ENCODE measurements at places on chromosomes 7 and 10.

DNA sequence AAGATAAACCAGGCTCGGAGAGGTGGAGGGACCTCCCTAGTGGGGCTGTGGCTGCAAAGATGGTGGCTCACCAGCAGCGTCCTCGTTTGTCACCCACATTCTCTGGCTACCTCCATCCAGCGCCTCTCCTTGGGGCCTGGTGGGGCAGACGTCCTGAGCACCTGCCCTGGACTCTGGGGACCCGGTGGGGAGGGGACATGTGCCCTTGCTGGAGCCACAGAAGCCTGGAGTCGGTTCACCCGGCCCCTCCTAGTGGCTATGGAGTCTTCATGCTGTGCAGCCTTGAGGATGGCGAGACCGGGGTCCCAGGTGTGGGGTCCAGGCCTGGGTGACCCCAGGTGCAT is 14.5 kb downstream of the TTYH3 start:
- no peak for DNase-seq

GRCh38 chr7:135197906-135198655 is 13.2 kb downstream of the WDR91 start:
- DNase-seq = no peak

GRCh38 chr7:360454-361100 is 70.6 kb downstream of the FOXL3 start:
- no peak for DNase-seq

GRCh38 chr10:43195557-43195956 is 57.3 kb downstream of the CSGALNACT2 start:
- no peak for DNase-seq

DNA sequence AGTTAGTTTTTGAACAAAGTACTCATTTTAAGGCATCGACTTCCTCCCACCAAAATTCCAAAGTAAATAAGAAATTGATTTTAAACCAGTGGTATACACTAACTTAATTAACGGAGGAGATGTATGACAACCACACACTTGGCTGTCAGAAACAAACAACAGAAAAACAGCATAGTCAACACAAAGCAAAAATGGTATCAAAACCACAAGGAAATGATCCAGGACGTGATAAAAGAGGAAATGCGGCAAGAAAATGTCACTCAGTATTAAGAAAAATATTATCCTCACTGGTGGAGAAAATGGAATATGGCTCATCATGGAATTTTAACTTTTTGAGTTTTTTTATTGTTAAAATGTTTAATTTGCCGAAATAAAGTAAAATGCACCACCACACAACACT is 17.5 kb downstream of the KIAA1549 start:
- DNase-seq = no peak

DNA sequence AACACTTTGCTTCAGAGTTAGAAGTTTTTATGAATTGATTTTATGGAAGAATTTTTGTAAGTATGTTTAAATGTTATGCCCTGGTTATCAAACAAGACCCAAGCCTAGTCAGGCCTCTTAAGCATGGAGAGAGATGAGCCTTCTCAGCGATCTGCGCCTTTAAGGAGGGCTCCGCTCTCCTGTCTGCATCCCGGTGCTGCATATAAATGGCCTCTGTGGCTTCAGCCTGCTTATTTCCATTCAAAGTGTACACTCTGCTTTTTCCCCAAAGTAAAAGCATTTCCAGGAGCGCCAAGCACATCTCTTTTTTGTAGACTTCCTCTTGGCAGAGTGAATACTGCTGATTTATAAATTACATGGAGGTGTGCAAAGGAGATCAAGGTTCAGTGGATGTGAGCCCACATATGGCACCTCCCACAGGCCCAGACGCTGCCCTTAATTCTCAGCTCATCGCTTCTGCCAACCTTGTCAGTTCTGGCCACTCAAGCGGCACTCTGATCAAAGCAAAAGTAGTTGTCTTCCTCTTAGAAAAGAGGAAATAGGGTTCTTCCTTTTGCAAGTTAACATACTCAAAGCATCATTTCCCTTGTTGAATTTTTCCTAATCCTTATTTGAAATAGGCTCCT is 70.0 kb upstream of the SFMBT2 start:
- DNase-seq = no peak

GRCh38 chr7:4683043-4683883 is 1.2 kb downstream of the FOXK1 start:
- no peak for DNase-seq

DNA sequence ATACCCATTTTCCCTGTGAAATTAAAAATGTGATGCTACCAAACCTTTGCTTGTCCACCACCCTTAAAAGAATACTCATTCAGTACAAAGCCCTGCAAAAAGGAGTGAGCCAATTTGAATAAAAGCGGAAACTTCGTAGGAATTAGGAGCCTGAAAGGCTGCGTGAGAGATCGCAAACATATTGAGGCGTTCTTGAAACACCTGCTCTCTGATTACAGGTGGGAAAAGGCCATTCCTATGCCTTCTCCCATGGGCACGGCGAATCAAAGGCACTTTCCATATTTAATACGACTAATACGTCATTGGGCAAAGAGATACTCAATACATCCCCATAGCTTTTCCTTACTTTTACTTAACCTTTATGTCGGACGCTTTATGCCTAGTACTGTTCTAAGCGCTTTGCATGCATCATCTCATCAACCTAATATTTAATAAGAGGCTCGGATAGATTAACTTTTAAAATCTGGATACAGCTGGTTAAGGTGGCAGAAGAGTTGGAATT is 30.9 kb upstream of the KMT2E start:
- no peak for DNase-seq

GRCh38 chr7:66281678-66282590 is 76.8 kb downstream of the TPST1 start:
- DNase-seq = no peak

GRCh38 chr10:79463578-79464496 is 18.4 kb upstream of the ZCCHC24 start:
- no peak for DNase-seq

DNA sequence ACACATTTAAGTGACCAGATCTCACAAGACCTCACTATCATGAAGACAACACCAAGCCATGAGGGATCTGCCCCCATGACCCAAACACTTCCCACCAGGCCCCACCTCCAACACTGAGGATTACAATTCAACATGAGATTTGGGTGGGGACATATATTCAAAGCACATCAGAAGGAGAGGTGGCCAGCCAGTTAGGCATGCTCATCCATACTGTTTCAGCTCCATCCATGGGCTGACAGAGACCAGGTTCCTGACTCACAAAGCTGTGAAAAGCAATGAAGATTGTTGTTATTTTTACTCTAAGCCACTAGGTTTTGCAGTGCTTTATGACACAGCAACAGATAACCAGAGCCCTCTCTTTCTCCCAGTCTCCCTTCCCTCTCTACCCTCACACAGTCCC is 36.0 kb downstream of the C10orf71 start:
- DNase-seq = no peak

GRCh38 chr7:44275146-44275545 is 50.2 kb downstream of the CAMK2B start:
- DNase-seq = no peak

GRCh38 chr7:150356265-150356897 is 12.2 kb upstream of the REPIN1 start:
- no peak for DNase-seq

- DNase-seq = no peak
Observed at GRCh38 chr7:132394283-132395198, 181.7 kb downstream of the PLXNA4 start.

DNA sequence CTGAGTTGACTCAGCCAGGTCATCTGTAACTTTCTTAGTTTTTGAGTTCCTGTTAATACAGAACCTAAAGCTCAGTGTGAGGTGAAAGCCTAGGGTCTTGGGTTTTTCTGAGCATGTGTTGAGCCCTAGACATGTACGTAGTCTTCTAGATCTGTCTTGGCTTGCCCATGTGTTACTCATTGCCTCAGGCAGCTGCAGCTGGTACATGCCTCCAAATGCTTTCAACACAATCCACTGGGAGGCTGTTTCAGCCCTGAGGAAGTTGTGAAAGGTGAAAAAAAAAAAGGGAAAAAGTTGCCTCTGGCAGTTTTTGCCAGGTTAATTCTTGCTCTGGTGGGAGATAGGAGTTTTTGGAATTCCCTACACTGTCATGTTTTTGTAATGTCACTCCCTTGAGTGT is 134.6 kb downstream of the RNF216 start:
- no peak for DNase-seq

DNA sequence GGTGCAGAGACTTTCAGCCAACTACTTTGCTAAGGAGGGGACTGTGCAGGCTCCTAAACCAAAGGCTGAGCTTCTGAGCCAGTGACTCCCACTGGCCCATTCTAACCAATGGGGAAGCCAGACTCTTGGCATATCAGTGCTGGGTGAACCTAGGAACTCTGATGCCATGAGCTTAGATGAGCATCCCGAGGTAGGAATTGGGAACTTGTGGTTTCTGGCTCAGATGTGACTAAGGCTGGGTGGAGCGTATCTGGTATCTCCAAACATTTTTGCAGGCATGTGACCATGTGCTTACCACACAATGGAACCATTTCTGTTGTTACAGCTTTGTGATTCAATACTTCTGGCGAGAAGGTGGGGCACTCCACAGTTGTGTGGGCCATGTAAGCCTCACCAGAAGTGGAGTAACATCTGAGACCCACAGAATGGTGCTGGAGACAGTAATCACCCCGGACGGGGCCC is 2.5 kb upstream of the AVPI1 start:
- DNase-seq = no peak

GRCh38 chr7:23654508-23654907 is 25.5 kb upstream of the FAM221A start:
- no peak for DNase-seq

GRCh38 chr10:73131913-73132686 is 21.8 kb downstream of the NUDT13 start:
- no peak for DNase-seq

- no peak for DNase-seq
Observed at GRCh38 chr10:128116851-128117615, 9.2 kb downstream of the MKI67 start.
